ENCODE measurements at places on chromosomes 7 and 10.
A peak's percentile ranks its signal among the peaks of the same experiment; 100 is the strongest.

GRCh38 chr7:40551685-40552576, 417.1 kb downstream of the SUGCT start:
- no peak for DNase-seq

GRCh38 chr10:110009736-110010475, 2.1 kb downstream of the ADD3 start:
- DNase-seq: peak; percentile 39

GRCh38 chr10:128178302-128178958, 52.2 kb upstream of the MKI67 start:
- peak; percentile 32 for DNase-seq

DNA sequence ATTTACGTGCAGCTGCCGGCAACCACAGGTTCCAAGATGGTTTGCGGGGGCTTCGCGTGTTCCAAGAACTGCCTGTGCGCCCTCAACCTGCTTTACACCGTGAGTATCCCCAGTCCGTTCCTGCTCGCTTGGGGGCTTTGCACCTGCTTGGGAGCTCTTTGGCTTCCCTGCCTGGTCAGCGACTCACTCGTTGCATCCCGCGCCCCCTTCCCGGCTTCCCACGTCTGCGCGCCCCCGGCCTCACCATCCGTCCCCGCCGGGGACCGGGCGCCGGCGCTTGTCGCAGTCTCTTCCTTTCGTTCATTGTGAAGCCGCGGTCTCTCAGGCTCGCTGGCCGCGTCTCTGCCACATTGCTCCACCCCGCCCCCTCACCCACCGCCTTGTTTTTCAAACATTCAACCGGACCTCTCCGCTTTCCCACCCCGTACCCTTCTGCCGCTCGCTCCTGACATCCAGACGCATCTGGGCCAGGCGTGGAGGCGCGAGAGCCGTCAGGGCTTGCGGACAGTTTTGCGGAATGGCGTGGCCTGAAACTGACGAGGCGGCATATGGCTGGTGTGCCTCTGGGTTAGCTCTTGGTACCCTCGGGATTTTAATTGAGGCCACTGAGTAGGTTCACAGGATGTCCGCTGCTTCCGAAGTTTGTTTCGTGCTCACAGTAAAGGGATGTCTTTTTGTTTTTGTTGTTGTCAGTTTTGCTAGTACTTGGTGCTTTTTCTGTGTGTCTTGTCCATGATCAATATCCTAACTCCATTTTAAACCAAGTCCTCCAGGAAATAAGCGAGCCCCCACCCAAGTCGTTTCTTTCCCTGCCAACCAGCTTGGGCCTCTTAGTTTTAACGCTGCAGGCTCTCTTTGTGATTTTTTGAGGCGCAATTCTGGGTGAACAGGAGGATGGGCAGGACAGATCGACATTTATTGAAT, 639 bp downstream of the TSPAN13 start:
- no peak for DNase-seq

GRCh38 chr7:47513741-47514241, 68.1 kb downstream of the TNS3 start:
- no peak for DNase-seq

DNA sequence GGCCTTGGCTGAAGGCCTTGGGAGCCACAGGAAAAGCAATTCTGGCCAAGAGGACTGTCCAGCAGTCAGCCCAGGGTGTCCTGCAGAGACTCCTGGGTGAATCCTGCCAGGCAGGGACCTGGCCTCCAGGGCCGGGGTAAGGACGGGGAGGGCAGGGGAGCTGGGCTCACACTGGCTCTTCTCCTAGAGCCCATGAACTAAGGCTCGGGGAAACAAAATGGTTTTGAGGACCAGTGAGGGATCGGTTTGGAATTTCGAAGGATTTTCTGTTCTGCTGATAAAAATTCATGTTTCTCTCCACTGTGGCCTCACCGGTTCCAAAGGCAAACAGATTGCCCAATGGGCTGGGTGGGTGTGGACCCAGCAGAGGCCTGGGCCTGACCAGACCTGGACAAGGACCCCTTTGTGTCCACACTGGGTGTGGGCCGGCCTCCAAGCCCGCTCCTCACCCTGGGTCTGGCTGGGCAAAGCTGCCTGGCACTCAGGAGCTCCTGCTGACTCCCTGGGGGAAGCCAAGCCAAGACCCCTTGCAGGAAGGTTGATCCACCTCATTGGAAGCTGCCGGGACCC, 27.3 kb downstream of the FAM20C start:
- no peak for DNase-seq

DNA sequence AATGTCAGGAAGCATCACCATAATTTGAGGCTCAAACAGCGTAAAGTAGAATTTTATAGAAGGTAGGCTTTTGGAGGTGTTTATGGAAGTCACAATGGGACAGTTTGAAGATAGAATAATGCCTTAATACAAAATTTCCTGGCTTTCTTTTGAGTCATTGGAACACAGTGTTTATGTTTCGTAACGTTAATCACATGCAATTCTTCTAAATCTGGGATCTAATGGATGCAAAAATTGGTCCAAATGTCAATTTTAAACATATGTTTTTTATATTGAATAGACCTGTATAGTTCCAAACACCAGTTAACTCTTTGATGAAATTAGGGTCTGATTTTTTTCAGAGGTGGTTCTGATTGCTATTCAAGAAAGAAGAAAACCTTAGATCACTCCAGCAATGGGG, 86.5 kb upstream of the HPS1 start:
- no peak for DNase-seq

GRCh38 chr10:102644646-102645387, 538 bp downstream of the TRIM8 start:
- DNase-seq: peak; percentile 68

GRCh38 chr7:17526621-17527020, 228.2 kb downstream of the AHR start:
- DNase-seq: no peak

- DNase-seq: no peak
Observed at GRCh38 chr10:103692952-103693811, 162.2 kb downstream of the SH3PXD2A start.

GRCh38 chr7:155660758-155661093, 16.3 kb downstream of the RBM33 start:
- DNase-seq: no peak

GRCh38 chr10:28533186-28533564, 257 bp downstream of the WAC start:
- DNase-seq: no peak

- no peak for DNase-seq
Observed at GRCh38 chr7:127512663-127513062, 72.7 kb downstream of the GCC1 start.

DNA sequence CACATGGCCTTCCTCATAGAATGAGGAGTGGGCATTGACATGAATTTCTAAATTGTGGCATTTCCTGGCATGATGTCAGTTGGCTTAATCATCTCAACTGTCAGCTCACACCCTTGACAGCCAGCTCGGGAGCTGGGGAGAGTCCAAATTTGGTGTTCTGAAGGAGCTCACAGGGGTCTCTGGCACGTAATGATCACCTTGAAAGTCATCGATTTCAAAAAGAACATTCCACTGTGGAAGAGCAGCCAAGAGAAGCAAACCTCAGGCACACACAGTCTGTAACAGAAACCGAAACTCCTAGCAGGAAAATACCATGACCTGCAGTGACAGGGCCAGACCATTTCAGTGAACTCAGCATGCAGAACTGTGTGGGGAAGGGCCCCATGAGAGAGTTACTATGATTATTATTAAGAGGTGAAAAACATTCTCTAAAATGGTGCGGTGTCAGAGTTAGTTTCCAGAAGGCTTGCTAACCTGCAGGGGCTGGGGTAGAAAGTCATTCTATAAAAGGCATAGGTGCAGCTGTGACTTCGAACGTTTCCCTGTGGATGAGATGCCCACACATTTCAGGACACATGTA, 26.4 kb upstream of the KLF6 start:
- DNase-seq: peak; percentile 53

DNA sequence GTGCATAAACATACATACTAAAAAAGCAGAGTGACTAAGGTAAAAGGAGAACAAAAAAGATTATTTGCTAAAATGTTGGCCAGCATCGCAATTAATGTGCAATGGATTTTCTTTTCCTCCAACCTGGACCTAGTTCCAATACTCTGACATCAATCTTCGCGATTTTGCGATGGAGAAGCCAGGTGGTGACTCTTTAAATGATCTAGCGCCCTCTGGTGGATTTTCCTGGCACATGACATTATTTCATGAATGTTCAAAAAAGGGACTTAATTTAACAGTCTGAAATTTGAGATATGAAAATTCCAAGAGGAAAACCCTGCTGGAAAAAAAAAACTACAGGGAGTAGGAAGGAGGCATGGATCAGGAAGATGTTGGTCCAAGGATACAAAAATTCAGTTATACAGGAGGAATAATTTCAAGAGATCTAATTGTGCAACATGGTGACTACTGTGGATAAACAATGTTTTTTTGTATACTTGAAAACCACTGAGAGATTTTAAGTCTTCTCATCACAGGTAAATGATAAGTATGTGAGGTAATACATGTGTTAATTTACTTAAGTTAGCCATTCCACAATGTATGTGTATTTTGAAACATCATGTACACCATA, 4.3 kb upstream of the KCNMA1 start:
- peak; percentile 33 for DNase-seq

DNA sequence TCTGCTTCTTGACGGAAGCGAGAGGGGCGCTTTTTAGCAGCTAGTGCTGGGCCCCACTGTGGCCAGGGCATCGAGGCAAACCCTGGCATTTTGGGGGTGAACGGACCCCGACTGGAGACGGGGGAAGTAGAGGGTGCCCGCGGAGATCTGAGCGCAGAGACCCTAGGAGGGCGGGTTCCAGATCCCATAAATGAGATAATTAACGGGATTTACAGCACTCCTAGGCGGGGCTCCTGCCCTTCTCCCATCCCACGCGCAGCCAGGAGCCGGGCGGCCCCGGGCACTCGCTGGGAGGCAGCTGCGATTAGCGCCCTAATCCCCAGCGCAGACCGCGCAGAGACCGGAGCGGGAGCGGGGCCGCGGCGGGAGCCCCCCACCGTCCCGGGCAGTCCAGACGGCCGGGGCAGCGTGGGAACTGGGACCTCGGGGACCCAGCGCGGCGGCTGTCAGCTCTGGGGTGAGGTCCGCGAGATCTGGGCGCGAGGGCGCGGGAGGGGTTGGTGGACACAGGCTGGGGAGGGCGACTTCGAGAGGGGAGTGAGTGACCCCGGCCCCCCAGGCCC, 735 bp downstream of the JCAD start:
- DNase-seq: no peak

DNA sequence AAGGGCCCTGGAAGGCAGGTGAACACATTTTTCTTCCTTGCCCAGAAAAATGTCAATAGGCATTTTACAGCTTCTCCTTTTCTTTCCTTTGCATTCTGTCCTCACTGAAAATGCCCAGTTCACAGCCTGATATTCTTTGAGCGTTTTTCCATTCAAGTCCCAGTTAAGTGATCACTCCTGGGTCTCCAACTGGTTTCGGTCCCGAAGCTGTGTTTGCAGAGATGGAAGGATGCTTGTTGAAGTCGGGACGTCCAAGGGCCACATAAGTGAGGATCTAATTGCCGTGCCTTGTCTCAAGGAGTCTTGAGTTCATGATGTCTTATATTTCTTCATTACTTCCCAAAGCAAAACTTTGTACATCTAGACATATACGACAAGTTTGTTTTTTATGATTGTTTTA, 208.7 kb upstream of the PRKCQ start:
- DNase-seq: no peak

DNA sequence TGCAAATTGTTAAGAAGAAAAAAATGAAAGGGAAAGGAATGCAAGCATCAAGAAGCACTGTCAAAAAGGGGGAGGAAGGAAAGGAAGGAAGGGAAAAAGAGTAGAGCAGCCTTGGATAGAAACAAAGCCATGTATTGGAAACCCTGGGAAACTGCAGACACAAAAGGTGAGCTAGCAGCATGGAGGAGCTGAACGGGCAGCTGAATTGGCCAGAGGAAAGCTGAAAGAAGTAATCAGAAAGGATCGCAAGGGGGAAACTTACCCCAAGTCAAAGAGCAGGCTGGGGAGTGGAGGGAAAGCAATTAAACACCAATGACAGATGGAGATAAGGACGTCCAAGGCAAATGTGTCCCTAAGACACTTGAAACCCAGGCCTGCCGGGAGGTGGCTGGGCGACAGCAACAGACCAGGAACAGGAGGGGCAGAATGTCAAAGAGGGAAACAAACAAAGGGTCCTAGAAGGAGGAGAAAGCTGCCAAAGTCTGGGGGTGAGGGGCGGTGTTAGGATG, 93.8 kb upstream of the SVIL start:
- DNase-seq: no peak

DNA sequence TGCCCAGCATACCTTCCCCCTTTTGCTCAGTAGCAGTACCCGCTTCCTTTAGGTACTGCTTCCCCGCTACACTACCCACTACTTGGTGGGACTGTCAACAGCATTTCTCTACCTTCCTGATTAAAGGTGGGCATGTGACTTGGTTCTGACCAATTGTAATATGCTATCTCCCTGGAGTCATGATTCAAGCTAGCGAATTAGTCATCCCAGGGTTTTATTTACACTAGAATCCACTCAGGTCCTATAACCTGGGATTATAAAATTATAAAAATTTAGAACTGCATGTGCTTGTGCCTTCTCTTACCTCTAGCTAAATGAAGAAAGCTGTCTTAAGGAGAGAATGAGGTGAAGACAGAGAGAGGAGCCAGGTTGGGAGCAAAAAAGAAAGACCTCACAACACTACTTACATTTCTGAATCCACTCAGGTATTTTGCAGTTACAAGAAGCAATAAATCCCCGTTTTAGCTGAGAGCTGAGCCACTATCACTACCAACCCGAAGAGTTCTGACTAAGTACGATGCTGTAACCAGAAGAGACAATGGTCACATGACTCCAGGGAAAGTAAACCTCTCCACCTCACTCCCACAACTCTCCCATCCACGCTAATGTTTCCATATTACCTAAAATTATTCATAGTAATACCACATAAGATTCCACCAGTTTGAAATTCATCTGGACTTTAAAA, 9.7 kb downstream of the GBX1 start:
- no peak for DNase-seq
